H54 (cell line): ENCODE measurements at places on chromosomes 7 and 10.

- no peak for DNase-seq
Measured at GRCh38 chr10:78435484-78436221, 402.0 kb downstream of the RPS24 start.

GRCh38 chr10:102799691-102800471 lies 37.3 kb downstream of the CYP17A1 start:
- DNase-seq, result no peak

- DNase-seq, result no peak
Measured at GRCh38 chr10:97515271-97515978, 16.7 kb downstream of the UBTD1 start.

GRCh38 chr10:119860866-119861607 lies 11.6 kb downstream of the MCMBP start:
- DNase-seq, result no peak

GRCh38 chr10:10132009-10132408 lies 885.7 kb upstream of the CELF2 start:
- DNase-seq, result no peak

- DNase-seq, result no peak
Measured at GRCh38 chr7:114102996-114103395, 184.2 kb upstream of the PPP1R3A start.

DNA sequence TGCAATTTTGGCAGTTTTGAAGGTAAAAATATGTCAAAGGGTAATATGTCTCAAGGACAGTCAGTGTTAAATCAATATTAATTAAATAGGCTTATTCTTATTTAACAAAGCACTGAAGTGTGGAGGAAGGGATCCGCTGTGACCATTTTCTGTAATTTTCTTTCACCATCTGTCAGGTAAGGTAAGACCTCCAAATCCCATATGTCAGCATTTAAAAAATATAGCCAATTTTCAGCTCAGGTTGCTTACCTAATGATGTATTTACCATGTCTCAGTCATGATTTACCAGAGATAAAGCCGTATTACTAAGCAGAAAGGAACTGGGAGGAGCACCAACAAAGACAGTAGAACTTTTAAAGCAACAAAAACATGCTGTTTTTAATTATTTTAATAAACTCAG lies 683.9 kb downstream of the CCSER2 start:
- DNase-seq, result no peak

DNA sequence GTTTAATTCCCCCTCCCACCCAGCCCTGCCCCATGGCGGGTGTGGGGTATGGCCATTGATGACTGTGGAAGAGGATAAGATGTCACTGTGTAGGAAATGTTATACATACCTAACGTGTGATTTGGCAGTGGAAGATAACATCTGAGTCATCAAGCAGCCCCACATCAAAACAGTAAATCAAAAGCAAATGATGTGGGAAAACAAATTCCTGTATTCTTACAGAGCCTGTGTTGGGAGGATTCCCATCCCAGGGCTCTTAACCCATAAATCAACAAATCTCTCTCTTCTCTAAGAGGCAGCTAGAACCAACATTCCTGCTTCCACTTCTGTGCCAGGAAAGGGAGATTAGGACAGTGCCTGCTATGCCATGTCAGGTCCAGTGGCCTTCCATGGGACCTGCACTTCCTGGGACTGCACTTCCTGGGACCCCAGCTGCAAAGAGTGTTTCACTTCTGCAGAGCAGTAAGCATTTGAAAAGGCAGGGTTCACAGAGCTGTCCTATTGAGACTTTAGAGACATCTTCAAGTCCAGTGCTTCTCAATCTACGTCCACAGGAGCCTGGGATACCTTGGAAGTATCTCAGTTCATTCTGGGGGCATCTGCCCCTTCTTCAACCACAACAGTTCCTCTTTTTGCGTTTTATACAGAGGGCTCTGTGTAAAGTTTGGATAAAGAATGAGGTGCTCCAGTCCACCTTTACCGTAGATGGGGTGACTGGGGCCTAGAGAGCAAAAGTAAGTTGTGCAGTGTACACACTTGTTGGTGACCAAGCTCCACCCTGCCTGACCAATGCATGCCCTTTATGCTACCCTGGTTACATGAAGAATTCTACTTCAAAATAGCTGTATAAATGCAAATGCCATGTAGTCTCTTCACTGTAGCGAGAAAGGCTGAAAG lies 45.7 kb downstream of the ATXN7L1 start:
- DNase-seq, result peak; percentile 78

GRCh38 chr10:127952918-127953317 lies 46.0 kb downstream of the PTPRE start:
- no peak for DNase-seq

DNA sequence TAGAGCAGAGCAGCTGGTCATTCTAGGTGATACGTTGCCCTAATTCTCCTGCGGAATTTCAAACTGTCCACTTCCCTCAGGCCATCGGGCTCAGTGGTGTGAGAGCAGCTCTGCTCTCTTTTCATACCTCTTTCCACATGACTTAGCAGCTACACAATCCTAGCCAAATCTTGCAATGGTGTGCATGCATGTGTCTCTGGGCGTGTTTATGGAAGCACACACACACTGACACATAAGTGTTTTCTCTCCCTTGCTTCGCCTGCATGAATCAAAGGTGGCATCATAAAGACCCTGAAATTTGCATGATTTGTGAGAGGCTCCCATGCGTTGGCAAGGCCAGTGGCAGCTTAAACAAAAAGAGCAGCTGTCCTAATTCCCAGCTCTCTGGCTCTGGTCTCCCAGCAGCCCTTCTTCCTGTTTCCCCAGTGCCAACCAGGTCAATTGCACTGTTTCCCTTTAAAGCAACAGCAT lies 1189.5 kb downstream of the GATA3 start:
- DNase-seq, result no peak

DNA sequence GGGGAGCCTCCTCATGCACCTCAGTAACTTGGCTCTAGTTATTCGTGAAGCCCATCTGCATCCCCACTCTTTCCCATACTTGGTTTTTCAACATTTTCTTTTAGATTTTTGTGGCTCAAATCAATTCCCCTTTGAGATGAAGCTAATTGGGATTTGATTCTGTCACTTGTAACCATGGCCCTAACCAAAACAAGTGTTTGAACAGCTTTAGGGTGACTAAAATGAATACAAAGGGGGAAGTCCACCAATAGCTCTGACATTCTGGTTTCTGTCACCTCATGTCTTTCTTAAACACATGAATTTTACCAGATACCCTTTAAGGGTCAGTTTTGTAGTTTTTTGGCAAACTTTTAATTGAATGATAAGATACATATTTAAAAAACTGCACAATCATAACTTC lies 87.0 kb downstream of the PCGF5 start:
- DNase-seq, result no peak

- no peak for DNase-seq
Measured at GRCh38 chr7:121039510-121039822, 51.0 kb downstream of the CPED1 start.

GRCh38 chr7:140231771-140232491 lies 55.1 kb upstream of the KDM7A start:
- no peak for DNase-seq

- DNase-seq, result no peak
Measured at GRCh38 chr7:30366606-30367005, 82.2 kb downstream of the ZNRF2 start.

DNA sequence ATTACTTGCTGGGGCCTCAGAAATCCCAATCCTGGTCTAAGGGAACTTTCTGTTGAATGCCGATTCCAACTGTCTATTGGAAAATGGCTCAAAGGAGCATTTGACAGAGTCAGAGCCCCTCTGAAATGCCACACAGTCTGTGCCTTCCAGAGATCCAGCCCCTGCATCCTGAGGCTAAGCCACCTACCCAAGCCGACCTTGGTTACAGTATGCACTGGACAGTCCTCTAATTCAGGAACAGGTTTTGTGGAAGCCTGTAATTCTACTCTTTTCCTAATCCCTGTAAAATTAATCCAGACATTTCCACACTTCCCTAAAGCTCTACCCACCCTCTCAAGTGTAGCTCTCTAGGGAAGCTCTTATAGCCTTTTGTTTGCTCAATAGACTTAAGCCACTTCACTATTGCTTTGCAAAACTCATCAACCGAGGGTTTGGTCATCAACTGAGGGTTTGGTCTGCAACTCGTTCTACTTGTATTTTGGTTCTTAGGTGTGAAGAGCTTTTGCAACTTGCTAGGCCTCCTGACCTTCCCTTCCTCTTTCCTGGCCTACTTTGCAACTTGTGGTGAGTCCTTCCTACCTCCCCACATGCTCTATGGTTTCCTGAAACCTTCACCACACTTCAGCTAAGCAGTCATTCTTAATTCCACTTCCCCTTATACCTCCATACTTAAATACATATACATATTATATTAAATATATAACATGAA lies 364.8 kb downstream of the SFMBT2 start:
- DNase-seq, result no peak

- DNase-seq, result no peak
Measured at GRCh38 chr7:23539494-23539907, 7.7 kb upstream of the TRA2A start.

DNA sequence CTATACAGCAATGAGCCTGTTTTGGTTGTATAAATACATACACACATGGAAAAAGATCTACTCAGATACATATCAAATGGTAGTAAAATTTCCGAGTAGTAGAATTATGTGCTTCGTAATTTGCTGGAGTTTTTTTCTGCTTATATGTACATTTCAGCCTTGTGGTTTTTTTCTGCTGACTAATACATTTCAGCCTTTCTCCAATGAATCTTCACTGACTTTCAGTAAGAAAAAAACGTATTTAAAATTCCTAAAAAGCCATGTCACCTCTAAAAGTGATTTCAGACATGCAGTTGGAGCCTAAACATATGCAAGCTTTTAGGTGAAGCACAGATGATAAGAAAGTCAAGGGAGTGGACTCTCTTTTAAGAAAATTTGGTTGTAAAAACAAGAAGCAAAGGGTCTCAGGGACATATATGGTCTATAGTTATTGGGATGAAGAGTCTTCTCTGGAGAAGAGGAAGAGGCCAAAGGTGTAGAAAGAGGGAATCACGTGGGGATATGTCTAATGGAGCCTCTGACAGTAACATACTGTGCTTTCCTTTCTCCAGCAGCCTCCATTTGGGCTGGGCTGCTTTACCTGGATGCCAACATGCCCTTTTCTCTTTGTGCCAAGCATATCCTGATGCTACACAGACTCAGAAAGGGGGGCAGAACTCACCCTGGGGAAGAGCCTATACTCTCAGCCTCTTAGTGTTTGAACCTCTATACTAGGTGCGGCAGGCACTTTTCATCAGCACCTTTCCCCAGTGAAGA lies 2.4 kb downstream of the AMPH start:
- no peak for DNase-seq

DNA sequence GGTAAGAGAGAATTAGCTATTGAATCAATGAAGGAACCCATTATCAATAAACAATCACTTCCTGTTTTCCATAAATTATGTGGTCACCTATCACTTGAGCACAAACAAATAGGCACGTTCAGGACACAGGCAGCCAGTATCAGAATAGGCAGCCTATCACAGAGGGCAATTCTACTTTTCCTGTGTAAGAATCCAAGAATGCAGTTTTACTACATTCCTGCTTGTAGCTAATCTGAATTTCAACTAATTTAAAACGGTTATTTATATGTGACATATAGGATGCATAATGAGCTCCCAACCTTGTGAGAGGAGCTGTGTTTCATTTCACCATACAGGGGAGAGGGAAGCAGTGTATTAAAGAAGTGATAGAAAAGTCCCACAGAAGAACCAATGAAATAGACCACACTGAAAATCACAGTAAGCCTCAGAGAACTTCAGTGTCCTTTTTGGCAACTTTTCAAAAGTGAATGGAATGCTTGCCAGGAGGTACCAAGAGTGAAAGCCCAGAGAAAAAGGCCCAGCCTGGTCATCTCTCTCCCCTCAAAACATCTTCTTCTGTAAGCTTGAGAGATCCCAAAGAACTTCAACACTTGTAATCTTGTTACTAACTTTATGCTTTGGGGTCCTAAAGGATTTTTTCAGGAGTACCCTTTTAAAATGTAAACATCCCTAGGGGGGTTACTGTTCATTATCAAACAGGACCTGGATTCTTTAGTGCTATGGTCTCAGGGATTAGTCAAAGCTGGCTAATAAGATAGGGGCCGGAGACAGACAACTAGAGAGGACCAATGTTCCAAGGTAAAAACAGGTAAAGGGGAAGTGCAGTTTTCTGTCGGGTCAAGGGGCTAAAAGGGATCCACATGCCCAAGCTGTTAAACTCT lies 1.3 kb downstream of the IMMP2L start:
- no peak for DNase-seq

DNA sequence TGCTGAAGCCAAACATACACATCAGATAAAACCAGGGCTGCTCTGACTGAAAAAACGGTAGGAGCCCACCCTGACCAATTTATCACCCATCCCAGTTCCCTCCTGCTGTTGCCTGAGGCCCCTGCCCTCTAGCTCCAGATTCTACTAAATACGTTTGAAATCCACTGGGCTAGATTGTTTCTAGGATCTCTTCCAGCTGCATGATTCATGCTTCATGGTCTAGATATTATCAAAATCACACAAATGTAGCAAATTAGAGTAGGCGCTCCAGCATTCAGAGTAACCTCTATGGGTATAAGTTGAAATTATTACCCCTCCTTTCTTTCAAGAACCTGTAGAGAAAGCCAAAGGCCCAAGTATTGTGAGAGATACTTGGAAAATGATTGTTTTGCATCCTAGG lies 151.2 kb upstream of the FAM13C start:
- no peak for DNase-seq

DNA sequence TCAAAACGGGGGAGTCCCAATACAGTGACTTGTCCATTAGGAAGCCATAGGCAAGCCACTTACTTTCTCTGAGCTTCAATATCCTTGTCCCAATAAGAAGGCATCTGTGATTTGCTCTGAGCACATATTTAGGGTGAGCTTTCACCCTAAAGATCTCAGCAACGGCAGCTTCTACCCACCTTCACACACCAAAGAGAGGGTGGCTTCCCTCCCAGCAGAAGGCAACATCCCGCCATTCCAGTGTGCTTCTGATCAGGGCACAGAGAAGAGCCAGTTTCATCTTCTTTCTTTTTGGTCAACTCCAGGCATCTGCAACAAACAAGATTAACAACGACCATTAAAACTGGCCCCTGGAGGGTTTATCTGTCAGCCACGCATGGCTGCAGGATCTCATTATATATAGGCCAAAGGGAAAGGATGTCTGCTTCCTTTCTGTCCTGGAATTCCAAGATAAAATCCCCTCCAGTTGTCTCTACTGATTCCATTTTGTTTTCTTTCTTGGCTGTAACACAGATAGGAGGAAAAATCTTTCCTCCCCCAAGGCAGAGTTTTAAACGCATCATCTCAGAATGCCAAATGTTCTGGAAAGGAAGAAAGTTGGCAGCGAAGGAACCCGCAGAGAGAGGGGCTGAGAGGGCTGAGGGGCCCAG lies 491 bp upstream of the SH2D4B start:
- DNase-seq, result no peak

- DNase-seq, result no peak
Measured at GRCh38 chr10:9452056-9452455, 1397.6 kb downstream of the GATA3 start.

GRCh38 chr10:116848944-116849247 lies 403 bp upstream of the ENO4 start:
- no peak for DNase-seq
